ENCODE measurements at places on chromosomes 1 and 21. TPM values are rescaled to one million over a fixed set of nuclear protein-coding genes. Genes with fewer than 3 reads are reported as not detected.

Gene CD160
- not detected for total RNA-seq

Gene PLA2G5
- 0.36 TPM for total RNA-seq

Gene ZFP69B
- total RNA-seq = 8.5 TPM

Gene AADACL3
- total RNA-seq = not detected

Gene KIF21B
- not detected for total RNA-seq

Gene RPTN
- not detected for total RNA-seq

Gene RBP7
- total RNA-seq = not detected

Gene BCAS2
- total RNA-seq = 52.5 TPM

Gene GJB4
- total RNA-seq = not detected
